ENCODE measurements at places on chromosomes 2 and 18.

DNA sequence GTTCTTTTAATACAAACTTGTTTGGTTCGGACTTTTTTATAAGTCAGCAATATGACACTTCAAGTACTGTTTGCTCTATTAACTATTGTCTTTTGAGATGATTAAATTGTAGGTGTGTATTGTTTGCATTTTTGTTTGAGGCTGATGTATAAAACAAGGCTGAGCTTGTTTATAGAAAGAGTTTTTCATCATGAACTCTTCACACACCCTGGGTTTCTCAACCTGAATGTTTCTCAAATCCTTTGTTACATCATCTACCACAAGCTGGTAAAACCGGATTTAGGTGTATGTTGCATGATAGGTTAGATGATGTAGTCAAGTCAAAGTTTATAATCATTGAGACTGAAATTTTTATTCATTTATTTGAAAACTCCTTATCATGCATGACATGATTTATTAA, 335.2 kb upstream of the LRATD1 start:
- no peak for DNase-seq
- H3K27me3 ChIP-seq = no peaks in the 10 kb centered on the region
- H3K4me1 ChIP-seq = no peaks in the 10 kb centered on the region
- H3K36me3 ChIP-seq = no peaks in the 10 kb centered on the region

DNA sequence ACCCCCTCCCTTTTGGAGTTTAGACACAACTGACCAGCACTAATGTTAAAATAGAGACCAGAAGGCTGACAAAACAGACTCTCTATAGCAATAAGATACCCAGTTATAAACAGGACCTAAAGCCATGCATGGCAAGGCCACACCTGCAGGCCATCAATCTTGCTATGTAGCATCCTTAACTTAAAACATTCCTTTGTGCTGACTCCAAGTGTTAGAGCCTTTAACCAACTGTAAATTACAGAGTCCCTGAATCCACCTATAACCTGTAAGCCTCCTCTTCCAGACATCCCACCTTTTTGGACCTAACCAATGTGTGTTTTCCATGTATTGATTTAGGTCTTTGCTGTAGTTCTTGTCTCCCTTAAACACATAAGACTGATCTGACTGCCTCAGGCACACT, 17.9 kb downstream of the ANKMY1 start:
- H3K36me3 ChIP-seq = no peaks in the 10 kb centered on the region
- no peak for DNase-seq
- no peaks in the 10 kb centered on the region for H3K4me1 ChIP-seq
- no peak overlapping the region for H3K27ac ChIP-seq

GRCh38 chr2:68693951-68694350, 40.7 kb upstream of the ARHGAP25 start:
- H3K4me3 ChIP-seq = no peak overlapping the region
- no peaks in the 10 kb centered on the region for H3K27me3 ChIP-seq
- no peak overlapping the region for H3K27ac ChIP-seq

DNA sequence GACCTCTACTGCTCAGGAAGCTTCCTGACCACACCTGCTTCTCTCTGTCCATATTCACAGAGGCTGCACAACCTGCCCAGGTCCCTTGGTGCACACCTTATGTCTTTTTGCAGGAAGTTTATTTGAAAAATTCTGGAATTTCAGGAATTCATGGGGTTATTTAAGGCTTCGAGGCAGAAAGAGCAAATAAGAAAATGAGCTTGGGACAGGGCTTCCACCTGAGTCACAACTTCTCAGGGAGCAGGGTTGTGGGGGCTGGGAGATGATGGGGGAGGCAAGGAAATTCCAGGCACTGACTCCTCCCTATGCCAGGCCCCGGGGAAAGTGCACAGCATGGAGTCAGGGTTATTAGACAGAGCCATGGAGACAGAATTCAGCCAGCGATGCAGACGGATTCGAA, 57.7 kb downstream of the INHBB start:
- no peak overlapping the region for H3K4me3 ChIP-seq
- no peaks in the 10 kb centered on the region for H3K36me3 ChIP-seq
- H3K4me1 ChIP-seq = peaks cover 4% of the 10 kb centered on the region
- no peak overlapping the region for H3K27ac ChIP-seq

GRCh38 chr2:232833830-232834229, 36.2 kb upstream of the SNORC start:
- H3K4me1 ChIP-seq = peaks cover 16% of the 10 kb centered on the region
- peaks cover 42% of the 10 kb centered on the region for H3K36me3 ChIP-seq
- H3K4me3 ChIP-seq = no peak overlapping the region
- DNase-seq = no peak
- no peak overlapping the region for H3K27ac ChIP-seq

GRCh38 chr18:49764032-49764431, 49.3 kb downstream of the ACAA2 start:
- no peaks in the 10 kb centered on the region for H3K36me3 ChIP-seq
- no peak overlapping the region for H3K4me3 ChIP-seq
- H3K27me3 ChIP-seq = no peaks in the 10 kb centered on the region
- H3K27ac ChIP-seq = no peak overlapping the region
- H3K4me1 ChIP-seq = peaks cover 2% of the 10 kb centered on the region

- H3K4me3 ChIP-seq = no peak overlapping the region
- no peaks in the 10 kb centered on the region for H3K36me3 ChIP-seq
- no peaks in the 10 kb centered on the region for H3K4me1 ChIP-seq
- no peaks in the 10 kb centered on the region for H3K27me3 ChIP-seq
- peak; percentile 20 for DNase-seq
Measured at GRCh38 chr2:101961338-101962191, 30.2 kb upstream of the IL1R2 start.

DNA sequence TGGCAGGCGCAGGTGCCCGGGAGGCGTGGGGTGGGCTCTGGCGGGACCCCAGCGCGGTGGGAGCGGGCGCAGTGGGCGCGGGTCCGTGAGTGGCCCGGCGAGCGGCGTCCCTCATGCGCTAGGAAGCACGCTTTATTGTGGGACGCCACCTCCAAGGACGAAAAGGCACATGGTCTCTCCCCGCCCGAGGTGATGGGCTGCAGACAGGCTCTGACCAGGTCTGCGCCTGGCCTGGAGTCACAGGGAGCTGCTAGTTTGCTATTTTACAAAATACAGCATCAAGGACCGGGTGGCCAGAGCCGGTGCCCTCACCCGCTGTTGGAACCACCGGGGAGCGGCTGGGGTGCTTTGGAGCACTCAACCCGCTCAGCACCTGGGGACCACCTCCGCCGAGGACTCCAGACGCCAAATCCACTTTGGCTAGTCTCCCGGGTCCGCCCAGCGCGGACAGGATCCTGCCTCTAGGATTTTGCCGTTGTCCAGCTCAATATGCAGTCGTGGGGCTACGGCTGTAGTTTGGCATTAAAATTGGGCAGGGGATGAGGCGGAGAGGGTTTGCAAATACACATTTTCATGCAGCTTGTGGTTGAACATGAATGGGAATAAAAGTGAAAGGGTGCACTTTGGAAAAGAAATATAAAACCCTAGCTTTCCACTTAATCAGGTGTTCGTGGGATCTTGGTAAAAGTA, 65.4 kb downstream of the LRRFIP1 start:
- peak overlapping the region; percentile 65 for H3K4me3 ChIP-seq
- H3K27ac ChIP-seq = peak overlapping the region; percentile 74
- no peaks in the 10 kb centered on the region for H3K36me3 ChIP-seq
- H3K4me1 ChIP-seq = peaks cover 56% of the 10 kb centered on the region

DNA sequence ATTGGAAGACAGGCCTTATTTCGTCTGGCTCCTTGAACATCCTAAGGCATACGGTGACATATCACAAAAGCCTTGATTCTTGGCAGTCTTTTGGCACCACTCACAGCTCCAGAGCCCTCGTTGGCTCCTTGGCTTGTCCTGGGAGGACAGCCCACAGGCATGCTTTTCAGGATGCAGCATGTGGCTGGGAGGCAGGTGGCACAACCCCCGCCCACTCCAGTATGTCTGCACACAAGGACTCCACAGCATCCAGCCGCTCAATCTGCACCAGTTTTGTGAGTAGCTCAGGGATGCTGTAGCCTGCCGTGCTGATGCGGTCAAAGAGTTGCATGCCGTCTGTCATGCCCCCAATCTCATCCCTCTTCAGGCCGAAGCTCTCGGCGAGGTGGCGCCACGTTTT, 92.3 kb downstream of the EDAR start:
- no peaks in the 10 kb centered on the region for H3K36me3 ChIP-seq
- H3K27me3 ChIP-seq = no peaks in the 10 kb centered on the region
- DNase-seq = no peak
- H3K4me1 ChIP-seq = no peaks in the 10 kb centered on the region
- no peak overlapping the region for H3K4me3 ChIP-seq
- H3K27ac ChIP-seq = no peak overlapping the region

DNA sequence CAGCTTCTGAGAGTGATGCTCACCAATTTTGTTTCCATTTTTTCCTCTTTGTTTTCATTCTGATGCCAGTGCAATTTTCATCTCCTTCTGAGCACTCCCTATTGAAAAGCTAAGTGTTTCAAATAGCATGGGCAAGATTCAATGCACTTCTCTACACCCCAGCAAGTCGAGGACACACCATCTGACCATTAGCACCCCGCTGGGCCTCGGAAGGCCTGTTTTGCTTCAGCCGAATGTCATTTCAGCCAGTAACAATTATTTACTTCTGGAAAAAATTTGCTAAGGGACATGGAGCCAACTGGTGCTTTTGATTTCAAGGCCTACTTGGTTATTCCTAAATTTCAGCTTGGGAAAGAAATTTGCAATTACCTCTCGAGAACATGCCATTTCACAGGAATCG, 392.4 kb downstream of the RNF144A start:
- H3K27ac ChIP-seq = no peak overlapping the region
- no peaks in the 10 kb centered on the region for H3K27me3 ChIP-seq
- no peak overlapping the region for H3K4me3 ChIP-seq
- no peak for DNase-seq

DNA sequence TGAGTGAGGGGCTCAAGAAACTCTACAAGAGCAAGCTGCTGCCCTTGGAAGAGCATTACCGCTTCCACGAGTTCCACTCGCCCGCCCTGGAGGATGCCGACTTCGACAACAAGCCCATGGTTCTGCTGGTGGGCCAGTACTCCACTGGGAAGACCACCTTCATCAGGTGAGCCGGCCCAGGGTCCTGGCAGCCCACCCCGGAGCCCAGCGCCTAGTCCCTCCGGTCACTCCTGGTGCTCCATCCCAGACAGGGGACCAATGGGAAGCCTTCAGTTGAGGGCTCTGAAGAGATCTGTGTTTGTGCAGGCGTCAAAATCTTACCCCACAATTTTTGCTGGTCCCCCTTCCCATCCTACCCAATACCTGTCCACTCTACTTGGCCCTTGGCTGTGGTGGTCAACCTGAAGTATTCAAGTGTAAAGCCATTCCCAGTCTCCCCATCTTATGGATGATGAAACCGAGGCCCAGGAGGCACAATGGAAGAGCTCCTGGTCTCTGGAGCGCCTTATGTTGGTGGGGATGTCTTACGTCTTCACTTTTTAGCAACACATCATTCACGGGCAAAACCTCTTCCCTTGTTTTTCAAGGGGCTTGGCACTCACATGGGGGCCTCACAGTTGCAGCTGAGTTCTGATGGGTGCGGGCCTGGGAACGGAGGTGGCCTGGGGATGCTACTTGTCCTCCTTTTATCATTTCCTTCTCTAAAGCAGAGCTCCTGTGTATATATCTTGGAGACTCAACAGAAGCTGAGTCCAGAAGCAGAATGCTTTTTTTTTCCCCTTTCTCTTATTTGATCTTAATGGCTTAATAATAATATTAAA, 941 bp downstream of the EHD3 start:
- peak overlapping the region; percentile 54 for H3K4me3 ChIP-seq
- H3K27ac ChIP-seq = no peak overlapping the region

GRCh38 chr18:79275992-79276391, 119.7 kb upstream of the NFATC1 start:
- H3K27me3 ChIP-seq = no peaks in the 10 kb centered on the region
- H3K27ac ChIP-seq = no peak overlapping the region
- no peak overlapping the region for H3K4me3 ChIP-seq
- no peak for DNase-seq
- peaks cover 3% of the 10 kb centered on the region for H3K36me3 ChIP-seq

GRCh38 chr2:216849987-216850386, 9.9 kb downstream of the TNP1 start:
- no peaks in the 10 kb centered on the region for H3K27me3 ChIP-seq
- no peak overlapping the region for H3K4me3 ChIP-seq
- H3K27ac ChIP-seq = no peak overlapping the region
- DNase-seq = peak; percentile 8
- H3K36me3 ChIP-seq = no peaks in the 10 kb centered on the region

DNA sequence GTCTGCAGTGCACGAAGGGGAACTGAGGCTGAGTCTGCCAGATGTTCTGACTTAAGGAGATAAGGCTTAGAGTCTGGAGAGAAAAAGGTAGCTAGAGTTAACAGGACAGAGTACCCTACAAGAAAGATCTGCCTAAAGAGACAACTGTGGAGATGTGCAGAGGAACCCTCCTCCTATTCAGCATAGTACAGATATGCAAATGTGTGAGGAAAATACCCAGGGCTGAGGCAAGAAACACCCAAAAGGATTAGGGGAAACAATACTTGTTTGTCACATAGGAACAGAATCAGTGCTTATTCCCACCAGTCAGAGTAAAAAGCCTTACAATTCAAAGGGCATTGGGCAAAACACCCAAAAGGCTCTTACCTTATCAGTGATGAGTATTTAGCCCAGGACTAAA, 67.8 kb downstream of the SS18 start:
- H3K4me3 ChIP-seq = no peak overlapping the region
- no peaks in the 10 kb centered on the region for H3K27me3 ChIP-seq
- peaks cover 24% of the 10 kb centered on the region for H3K4me1 ChIP-seq
- H3K36me3 ChIP-seq = peaks cover 33% of the 10 kb centered on the region

DNA sequence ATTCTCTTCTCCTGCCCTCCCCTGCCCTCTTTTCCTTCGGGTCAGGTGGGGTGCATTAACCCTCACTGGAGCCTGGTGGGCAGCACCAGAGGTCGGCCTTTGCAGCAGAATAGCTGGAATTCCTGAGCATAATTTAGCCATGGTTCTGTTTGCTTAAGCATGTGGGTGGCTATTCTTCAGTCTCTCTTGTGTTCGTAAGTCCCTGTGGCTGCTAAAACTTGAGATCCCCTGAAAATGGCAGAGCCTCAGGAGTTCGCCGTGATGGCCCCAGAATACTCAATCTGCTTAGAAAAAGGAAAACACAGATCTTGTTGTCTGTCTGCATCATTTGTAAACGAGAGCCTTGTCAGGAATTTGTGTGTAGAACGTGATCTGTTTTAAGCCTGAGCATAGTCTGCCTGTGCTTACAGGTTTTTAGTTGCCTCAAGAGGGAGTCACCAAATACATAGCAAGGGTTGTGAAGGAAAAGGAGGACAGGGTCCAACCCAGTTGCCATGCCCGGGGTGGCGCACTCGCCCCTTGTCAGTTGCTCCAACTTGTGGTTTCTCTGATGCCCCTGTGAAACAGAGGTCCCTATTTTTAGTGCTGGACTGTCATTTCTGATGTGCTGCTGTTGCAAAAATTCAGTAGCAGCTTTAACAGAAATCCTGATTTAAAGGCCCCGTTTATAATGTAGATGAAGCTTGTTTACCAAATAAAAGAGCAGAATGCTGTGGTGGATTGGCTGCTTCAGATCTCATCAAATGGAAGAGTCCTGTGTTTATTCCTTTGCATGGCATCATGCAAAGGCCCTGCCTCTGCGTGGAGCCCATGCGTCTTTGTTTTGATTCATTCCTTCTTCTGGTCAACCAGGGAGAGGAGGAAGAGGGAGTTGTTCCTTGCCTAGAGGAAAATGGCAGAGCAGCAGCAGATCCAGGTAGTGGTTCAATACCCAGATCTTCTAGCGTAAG, 74.8 kb downstream of the WDSUB1 start:
- peak overlapping the region; percentile 61 for H3K27ac ChIP-seq
- H3K4me1 ChIP-seq = peaks cover 15% of the 10 kb centered on the region
- H3K27me3 ChIP-seq = no peaks in the 10 kb centered on the region
- DNase-seq = peak; percentile 46
- H3K4me3 ChIP-seq = no peak overlapping the region

Data from cardiac muscle cell (in vitro differentiated cells and primary cell).